ENCODE measurements at places on chromosomes 3 and 15. TPM values are rescaled to one million over a fixed set of nuclear protein-coding genes. Genes with fewer than 3 reads are reported as not detected.

The SLC12A1 gene
- total RNA-seq = not detected

The DZIP1L gene
- 42.1 TPM for total RNA-seq

The TF gene
- total RNA-seq = 3.8 TPM

The CNTN6 gene
- 8.3 TPM for total RNA-seq

DNA sequence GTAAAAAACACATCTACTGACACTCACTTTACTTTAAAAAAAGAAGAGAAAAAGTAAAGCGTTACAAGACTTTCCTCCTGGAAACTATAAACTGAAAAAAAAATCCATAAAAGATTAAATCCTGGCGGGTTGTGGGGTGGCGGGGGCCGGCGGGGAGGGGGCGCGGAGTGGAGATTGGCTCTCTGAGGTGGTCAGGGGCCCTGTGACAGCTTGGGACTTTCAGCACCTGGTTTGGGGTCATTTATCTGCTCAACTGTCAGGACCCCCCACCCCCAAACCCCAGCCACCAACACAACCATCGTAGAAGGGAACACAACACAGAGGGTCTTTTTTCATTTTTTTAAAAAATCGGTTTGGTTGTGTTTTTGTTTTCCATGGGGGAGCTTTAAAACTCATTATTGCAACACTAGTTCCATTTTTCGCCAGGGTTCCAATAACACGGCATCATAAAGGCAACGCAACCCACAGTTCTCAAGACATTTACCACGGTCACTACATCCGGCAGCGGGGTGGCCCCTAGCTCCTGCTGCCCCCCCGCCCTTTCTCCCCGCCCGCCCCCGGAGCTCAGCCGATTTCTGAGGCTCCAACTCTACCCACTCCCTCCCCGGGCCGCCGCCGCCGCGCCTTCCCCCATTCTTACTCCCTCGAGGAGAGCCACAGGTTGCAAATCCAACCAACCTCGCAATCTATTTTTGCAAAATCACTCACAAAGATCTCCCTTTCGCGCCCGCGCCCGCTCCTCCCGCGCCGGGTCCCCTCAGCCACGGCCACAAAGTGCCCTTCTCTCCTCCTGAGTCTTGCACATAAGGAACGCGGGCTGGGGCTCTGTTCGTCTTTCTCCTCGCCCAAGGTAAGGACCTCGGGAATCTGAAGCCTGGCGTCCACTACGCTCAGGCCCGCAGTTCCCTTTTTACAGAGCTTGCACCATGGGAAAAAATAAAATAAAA lies 1.8 kb downstream of the BCL6 start:
- DNase-seq = no peak

The CCDC39 gene
- total RNA-seq = not detected

DNA sequence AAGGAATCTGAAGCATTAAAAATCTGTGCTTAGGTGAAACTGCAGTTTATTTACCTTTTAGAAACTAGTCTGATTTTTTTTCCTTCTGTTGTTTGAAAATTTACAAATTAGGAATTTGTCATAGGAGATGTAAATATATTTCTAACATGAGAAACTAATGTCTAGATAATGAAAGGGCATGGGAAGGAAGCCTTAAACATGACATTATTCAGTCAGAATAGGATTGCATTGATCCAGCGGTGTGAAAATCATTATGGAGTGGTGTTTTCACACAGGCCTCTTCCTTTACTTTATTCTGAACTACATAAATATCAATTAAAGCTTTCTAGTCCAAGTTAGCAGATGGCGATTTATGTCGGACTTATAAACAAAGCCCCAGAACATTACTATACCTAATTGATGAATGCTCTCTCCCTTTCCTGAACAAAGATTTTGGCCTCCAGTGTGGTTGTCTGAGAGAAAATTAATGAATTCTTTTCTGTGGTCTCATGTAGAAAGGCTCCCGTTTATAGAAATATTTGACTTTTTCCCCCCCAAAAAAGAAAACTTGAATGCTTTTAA lies 37.9 kb downstream of the FNDC3B start:
- DNase-seq = no peak

DNA sequence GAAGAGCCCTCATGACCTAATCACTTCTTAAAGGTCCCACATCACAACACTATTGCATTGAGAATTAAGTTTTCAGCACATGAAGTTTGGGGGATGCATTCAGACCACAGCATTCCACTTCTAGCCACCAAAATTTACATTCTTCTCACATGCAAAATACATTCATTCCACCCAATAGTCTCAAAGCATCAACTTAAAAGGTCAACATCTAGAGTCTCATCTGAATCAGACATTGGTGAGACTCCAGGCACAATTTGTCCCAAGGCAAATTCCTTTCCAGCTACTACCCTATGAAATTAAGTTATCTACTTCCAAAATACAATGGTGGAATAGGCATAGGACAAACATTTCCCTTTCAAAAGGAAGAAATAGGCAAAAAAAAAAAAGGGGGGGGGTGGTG lies 64.9 kb downstream of the PLSCR2 start:
- no peak for DNase-seq

GRCh38 chr15:68801572-68802148 lies 19.0 kb downstream of the ANP32A start:
- DNase-seq = no peak

GRCh38 chr15:41836073-41836472 lies 2.6 kb upstream of the PLA2G4B start:
- no peak for DNase-seq

- no peak for DNase-seq
These were observed 3.5 kb upstream of the ALDH1A2 start for GRCh38 chr15:58069008-58069407.

The SI gene
- total RNA-seq = not detected

DNA sequence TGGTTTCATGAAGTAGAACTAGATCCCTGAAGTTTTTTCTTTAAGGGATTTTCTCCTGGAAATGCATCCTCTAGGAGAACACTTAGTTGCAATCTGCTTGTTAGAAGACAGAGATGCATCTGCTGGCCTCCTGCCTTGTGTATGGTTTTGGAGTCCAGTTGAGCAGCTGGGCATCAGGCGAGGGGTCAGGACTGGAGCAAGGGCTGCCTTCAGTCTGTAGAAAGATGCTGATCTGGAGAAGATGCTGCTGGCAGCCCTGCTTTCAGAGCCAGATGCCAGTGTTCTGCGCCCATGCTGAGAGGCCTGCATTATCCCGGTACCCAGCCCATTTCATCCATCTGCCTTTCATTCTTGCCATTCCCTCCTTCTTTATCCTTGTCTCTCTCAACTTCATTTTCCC lies 77.4 kb downstream of the CHCHD6 start:
- DNase-seq = no peak

The FAM174B gene
- 21.9 TPM for total RNA-seq

- no peak for DNase-seq
These were observed 12.4 kb upstream of the SYN2 start for GRCh38 chr3:11991751-11992150.

Measured in chondrocyte (in vitro differentiated cells).